ENCODE measurements at places on chromosomes 6 and 20. TPM values are rescaled to one million over a fixed set of nuclear protein-coding genes. Genes with fewer than 3 reads are reported as not detected.

GRCh38 chr6:152783217-152783878 is 32.8 kb downstream of the VIP start:
- H3K27me3 ChIP-seq: no peaks in the 10 kb centered on the region
- H3K4me1 ChIP-seq: no peaks in the 10 kb centered on the region
- H3K27ac ChIP-seq: no peak overlapping the region
- H3K4me3 ChIP-seq: no peak overlapping the region

- no peak overlapping the region for H3K4me3 ChIP-seq
- no peaks in the 10 kb centered on the region for H3K27me3 ChIP-seq
- DNase-seq: no peak
- H3K36me3 ChIP-seq: no peaks in the 10 kb centered on the region
- no peaks in the 10 kb centered on the region for H3K4me1 ChIP-seq
- no peak overlapping the region for H3K27ac ChIP-seq
These were observed 121.4 kb upstream of the CLDN20 start for GRCh38 chr6:155142168-155143028.

DNA sequence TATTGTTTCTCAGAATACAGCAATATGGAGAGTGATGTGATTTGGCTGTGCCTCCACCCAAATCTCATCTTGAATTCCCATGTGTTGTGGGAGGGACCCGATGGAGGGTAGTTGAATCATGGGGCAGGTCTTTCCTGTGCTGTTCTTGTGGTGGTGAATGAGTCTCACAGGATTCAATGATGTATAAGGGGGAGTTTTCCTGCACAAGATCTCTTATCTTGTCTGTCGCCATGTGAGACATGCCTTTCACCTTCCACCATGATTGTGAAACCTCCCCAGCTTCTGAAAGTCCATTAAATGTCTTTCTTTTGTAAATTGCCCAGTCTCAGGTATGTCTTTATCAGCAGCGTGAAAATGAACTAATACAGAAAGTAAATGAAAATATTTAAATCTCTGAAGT is 234.8 kb upstream of the TENT5A start:
- no peak overlapping the region for H3K4me3 ChIP-seq
- H3K27me3 ChIP-seq: no peaks in the 10 kb centered on the region
- DNase-seq: no peak

Gene PPDPF
- total RNA-seq: 253 TPM

Data from PC-9 (cell line).